Femur (tissue), 1 donor: ENCODE measurements at places on chromosomes 2 and 18.

DNA sequence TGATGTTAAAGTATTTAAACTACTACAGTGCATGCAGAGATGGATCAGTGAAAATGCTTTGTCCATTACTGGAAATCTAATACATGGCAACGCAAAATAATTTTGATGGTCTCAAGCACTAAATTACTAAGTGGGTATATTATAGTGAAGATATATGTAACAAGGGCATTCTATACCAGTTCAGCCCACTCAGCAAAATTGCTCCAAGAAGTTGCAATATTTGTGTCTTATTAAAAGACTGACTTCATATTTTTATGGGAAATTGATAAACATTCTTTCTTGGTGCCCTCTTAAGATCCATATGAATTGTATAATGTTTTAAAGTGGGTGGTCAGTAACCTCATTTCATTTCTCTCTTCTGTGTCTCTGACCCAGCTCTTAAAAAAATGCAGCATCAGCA is 343.1 kb upstream of the MEX3C start:
- no peak for DNase-seq

DNA sequence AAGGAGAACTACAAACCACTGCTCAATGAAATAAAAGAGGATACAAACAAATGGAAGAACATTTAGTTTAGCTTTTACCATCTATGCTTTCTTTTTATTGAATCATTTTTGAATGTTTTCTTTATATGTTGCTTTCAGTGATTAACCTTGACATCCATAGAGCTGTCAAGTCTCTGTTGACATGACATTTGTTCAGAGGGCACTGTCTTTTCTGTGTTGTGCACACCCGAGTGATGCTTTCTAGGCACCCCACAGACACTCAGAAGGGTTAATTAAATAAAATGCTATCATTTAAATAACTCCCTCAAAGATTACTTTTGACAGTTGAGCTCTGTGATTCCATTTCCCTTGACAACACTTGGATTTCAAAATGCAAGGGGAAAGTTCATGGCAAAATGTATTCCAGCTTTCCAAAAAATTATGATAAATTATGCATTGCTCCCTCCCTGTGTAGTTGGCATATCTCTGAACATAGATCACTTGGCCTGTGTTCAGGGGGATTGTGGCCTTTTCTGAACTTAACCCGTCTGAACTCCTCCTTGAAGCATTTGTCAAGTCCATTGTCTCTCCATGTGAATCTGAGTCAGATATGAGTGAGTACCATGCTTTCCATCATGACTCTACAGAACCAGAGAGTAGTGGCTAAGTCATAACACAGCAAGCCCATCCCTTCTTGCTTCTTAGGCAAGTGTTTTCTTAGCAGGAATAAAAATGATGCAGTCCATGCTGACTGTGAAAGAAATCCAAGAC is 372.6 kb downstream of the RPRM start:
- no peak for DNase-seq

DNA sequence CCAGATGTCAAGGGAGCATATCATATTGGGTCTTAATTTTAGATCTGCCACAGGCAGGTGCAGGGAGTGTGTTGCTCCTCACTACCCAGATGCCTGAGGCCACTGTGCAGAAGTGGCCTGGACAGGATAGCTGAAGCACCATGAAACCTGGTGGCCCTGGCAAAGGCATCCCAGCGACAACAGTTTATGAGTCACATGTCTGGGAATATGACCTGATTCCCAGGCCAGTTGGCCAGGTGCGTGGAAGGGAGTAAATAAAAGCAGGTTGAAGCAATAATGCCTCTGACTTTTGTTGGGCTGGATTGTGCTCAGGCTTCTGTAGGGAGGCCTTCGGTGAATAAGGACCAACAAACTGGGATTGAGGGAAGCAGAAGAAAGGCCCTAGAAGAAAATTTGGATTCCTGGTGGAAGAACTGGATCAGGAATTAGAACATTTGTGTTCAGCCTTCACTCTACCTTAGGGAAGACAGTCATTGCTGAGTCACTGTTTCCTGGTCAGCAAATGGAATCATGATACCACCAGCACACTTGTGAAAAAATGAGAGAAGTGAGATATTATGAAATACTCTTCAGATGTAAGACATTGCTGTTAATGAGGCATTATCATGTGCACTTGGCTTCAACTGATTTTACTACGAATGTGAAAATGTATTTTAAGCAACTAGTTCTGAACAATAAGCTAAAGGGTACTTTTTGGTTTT is 78.4 kb upstream of the ZNF516 start:
- DNase-seq, result no peak

DNA sequence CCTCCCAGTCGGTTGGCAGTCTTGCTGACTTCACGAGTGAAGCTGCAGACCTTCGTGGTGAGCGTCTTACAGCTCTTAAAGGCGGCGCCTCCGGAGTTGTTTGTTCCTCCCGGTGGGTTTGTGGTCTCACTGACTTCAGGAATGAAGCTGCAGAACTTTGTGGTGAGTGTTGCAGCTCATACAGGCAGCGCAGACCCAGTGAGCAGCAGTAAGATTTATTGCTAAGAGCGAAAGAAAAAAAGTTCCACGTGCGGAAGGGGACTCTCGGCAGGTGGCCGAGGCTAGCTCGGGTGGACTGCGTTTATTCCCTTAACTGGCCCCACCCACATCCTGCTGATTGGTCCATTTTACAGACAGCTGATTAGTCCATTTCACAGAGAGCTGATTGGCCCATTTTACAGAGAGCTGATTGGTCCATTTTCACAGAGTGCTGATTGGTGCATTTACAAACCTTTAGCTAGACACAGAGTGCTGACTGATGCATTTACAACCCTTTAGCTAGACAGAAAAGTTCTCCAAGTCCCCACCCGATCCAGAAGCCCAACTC is 240.3 kb downstream of the LRATD1 start:
- no peak for DNase-seq

DNA sequence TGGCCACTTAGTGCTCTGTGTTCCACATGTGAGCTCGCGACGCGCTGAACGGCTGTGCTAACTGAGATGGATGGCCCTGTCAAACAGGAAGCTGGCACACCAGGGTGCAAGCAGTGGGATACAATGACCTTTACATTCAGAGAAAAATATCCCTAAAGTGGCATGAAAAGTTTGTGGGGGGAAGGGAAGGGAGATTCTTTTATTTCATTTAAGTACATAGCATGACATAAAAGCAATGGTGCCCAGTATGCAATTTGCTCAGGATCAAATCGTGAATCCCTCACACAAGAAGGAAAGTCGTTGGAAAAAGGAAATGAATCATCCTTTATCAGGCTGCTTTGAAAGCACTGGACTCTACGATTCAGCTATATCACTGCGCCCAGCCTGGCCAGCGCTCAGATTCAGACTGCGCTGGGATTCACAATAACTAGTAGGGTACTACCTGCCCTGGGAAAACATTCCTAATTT is 26.0 kb downstream of the SATB2 start:
- DNase-seq, result no peak
